NCI-H1048 (cell line): ENCODE measurements at places on chromosomes 7 and 10.

GRCh38 chr7:155292680-155293226, 4.9 kb upstream of the INSIG1 start:
- no peak for DNase-seq

DNA sequence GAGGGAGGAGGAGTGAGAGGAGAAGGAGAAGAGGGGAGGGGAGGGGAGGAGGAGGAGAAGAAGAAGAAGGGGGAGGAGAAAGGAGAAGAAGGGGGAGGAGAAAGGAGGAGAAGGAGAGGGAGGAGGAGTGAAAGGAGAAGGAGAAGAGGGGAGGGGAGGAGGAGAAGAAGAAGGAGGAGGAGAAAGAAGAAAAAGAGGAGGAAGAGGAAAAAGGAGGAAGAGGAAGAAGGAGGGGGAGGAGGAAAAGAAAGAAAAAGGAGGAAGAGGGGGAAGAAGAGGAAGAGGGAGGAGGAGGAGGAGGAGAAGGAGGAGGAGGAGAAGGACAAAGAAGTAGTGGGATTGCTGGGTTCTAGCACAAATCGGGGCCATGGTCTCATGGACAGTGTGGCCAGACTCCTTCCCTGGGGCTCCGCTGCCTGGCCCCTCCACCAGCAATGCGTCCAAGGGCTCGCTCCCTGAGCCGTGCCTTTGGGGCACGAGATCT, 4.2 kb upstream of the MAFK start:
- DNase-seq: no peak

- DNase-seq: no peak
Observed at GRCh38 chr7:151249034-151249731, 689 bp upstream of the SMARCD3 start.

GRCh38 chr7:30699706-30700495, 17.6 kb upstream of the CRHR2 start:
- no peak for DNase-seq

DNA sequence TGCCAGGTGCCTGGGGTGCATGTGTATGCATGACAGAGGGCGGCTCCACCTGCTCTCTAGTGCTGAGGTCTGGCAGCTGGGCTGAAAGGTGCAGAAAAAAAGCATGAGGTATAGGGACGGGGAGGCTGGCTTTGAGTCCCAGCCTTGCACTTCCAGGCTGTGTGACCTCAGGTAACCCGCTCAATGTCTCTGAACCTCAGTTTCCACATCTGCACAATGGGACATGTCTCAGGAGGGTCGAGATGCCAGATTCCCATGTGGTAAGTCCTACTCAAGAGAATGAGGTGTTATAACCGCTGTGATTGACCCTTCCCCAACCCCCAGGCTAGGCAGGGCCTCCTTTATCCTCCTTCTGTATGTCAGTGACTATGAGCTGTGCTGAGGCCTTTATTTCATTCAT, 48.8 kb downstream of the ARHGAP22 start:
- DNase-seq: no peak

- DNase-seq: no peak
Observed at GRCh38 chr10:43160921-43161255, 22.6 kb downstream of the CSGALNACT2 start.

DNA sequence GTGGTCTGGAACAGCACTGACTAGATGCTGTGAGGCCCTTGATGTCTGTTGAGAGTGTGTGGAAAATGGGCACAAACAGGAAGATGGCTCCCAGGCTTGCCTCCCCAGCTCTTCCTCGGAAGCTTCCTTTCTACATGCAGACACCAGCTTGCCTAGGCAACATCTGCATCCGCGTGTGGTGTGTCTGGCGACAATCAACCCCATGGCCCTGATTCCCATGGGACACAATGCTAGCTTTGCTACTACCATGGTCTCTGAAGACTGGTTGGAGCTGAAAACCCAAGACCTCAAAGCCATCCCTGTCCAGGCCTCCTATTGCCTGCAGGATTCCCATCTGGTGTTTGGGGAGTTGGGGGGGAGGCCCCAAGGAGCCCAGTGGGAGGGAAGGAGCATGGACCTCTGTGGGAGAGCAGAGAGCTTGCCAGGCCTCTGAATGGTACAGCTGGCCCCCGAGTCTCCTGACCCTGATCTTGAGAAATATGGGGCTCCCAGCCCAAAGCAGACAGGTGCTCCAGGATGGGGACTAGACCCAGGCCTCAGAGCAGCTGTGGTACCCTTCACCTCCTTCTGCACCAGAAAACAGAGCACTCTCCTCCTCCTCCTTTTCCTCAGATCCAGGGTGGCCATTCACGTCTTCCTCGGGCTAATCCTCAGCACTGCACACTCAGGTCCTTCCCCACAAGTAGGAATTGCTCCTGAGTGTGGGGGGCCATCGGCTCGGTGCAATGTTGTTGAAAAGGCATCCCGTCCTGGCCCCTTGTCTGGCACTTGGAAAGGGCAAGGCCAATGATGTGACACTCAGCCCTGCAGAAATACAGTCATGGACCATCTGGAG, 57.6 kb downstream of the ARHGAP22 start:
- DNase-seq: no peak

- no peak for DNase-seq
Observed at GRCh38 chr7:70383066-70383782, 748.7 kb upstream of the GALNT17 start.

DNA sequence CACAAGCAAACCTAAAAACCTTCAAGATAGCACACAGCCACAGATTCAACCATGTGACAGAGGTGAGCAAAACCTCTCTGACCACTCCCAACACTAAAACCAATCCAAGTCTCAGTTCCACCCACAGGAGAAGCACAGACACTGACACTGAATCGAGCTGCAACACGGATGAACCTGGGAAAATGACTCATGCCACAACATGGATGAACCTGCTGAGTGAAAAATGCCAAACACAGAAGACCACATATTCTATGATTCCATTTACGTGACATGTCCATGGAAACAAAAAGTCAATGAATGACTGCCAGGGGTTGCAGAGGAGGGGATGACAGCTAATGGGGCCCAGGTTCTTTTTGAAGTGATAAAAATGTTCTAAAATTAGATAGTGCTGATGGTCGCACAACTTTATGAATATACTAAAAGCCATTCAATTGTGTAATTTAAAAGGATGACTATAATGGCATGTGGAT, 22.0 kb downstream of the CYTH3 start:
- DNase-seq: no peak

DNA sequence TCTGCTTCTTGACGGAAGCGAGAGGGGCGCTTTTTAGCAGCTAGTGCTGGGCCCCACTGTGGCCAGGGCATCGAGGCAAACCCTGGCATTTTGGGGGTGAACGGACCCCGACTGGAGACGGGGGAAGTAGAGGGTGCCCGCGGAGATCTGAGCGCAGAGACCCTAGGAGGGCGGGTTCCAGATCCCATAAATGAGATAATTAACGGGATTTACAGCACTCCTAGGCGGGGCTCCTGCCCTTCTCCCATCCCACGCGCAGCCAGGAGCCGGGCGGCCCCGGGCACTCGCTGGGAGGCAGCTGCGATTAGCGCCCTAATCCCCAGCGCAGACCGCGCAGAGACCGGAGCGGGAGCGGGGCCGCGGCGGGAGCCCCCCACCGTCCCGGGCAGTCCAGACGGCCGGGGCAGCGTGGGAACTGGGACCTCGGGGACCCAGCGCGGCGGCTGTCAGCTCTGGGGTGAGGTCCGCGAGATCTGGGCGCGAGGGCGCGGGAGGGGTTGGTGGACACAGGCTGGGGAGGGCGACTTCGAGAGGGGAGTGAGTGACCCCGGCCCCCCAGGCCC, 735 bp downstream of the JCAD start:
- no peak for DNase-seq

DNA sequence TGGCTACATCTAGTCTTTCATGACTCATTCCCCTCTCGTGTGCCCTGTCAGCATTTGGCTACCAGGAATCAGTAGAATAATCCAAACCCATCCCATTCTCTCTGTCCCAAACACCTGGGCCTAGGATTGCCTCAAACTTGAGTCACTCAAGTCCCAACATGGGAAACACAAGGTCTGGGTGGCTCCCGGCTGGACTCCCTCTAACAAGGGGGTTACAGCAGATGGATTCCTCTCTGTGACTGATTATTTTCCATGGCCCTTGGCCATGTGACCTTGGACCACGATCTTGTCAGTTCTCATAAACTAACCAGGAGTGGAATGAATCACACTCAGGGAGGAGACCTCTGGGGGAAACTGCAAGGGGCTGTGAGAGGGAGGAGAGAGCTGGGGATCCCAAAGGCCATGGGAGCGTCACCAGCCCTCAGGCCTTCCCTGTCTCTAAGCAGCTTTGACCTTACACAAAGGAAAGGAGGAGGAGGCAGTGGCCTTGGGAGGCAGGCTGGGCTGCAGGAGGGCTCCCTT, 533.1 kb downstream of the KCNMA1 start:
- no peak for DNase-seq

DNA sequence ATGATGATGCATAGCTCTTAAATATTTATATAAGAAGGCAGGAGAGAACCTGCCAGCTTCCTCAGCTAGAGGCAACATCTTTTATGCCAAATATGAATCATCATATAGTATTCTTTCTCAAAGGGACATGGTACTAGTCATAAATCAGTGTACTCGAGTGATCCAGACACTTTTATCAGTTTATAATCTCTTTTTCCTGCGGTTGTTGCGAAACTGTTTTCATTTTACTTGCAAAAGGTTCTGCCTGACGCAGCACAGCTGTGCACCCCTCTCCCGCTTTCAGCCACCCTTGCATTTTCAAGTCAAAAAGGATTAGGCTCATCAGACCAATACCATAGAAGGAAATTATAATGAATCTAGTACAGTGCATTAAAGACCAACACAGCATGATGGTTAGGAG, 332.3 kb upstream of the PRKCQ start:
- no peak for DNase-seq

DNA sequence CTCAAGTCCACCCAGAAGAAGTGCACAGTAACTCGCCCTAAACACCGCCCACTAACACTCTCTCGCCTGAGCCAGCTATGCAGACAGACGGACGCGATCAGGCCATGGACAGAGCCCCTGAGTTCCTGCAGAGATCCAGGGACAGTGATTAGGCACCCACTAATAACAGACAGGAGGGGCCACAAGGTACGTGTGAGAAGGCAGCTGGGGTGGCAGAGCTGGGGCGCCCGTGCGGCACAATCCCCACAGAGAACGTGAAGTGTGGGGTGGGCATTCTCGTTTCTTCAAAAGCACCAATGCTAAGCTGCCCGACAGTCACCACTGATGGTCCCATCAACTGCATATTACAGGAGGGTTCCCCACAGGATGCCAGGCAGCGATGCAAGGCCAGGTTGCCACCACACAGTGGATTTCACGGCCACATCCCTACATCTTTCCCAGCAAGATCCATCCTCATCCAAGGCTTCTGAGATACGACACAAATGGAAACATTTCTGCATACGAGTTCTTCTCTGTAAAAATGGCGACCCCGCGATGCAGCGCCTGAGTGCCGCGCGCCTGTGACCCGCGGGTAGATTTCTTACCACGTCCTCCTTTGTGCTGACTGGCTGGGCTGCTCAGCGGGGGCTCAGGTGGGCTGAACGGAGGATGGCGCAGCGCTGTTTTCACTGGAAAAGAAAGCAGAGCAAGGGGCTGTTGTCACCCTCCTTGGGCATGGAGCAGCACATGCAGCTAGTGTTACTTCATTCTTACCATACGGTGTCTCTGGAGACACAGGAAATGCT, 237.5 kb downstream of the TNS3 start:
- no peak for DNase-seq

DNA sequence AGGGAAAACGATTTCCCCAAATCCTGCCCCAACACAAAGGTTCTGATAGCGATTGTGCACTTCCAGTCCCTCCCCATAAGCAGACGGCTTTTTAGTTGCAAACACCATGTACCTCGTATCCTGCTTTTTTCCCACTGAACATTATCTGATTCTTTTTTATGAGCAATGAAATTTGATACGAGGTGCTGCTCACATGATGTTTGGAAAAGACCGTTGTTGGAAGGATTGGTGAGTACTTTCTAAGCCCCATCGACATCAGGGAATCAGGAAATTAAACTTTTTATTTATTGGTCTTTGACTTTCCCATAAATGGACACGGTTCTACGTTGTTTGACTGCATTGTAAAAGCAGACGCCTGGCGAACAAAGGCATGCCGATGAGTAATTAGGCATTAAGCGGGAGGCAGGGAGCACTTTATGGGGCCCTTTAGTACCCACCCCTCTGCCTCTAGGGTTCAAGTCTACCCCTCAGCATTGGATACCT, 49.4 kb downstream of the TEX36 start:
- no peak for DNase-seq

GRCh38 chr10:100020142-100020885, 10.6 kb upstream of the DNMBP start:
- no peak for DNase-seq

GRCh38 chr7:6655636-6656385, 18.7 kb downstream of the ZNF316 start:
- no peak for DNase-seq

DNA sequence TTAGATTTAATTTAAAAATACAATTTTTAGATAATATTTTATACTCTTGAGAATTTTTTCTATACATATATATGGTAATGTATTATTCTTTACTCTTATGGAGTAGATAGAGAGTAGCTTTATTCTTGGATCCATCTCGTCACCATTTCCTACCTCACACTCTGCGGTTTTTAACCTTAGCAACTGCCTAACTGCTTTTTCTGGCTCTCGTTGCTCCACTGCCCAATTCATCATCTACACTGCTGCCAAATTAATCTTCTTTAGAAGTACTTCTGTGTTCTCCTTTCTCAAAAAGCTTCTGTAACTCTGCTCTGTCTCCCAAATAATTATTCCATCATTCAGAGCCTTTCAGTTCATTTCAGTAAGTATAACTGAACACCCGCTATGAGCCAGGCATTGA, 35.3 kb downstream of the CAPZA2 start:
- no peak for DNase-seq

DNA sequence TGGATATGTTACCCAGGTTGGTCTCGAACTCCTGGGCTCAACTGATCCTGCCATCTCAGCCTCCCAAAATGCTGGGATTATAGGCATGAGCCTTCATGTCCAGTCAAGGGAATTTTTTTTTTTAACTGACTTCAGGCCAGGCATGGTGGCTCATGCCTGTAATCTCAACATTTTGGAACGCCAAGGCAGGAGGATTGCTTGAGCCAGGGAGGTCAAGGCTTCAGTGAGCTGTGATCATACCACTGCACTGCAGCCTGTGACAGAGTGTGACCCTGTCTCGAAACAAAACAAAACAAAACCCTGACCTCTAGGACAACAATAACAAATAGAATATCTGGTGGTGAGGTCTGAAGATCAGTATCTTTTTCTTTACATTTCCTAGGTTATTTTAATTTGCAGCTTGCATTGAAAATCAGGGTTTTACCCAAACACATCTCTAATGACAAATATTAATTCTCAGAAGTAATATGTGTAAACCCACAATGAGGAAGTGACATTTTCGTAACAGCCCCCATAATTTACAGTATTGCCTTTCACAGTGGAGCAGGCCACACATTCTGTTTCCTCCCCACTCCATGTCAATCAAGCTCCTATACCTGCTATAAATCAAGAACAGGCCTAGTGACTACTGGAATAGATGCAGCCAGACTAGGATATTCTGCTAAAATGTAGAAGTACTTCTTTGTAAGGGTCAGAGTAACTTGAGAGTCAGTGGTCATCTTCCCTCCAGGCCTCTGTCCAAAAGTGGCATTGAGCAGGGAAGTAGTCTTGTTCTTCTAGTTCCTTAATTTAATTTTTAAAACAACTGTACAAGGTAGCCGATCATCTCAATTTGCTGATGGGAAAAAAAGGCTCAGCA, 43.3 kb upstream of the ECHDC3 start:
- no peak for DNase-seq
